ENCODE measurements at places on chromosomes 6 and 20. TPM values are rescaled to one million over a fixed set of nuclear protein-coding genes. Genes with fewer than 3 reads are reported as not detected.

CLVS2 gene
- under 0.01 TPM for total RNA-seq

ADGRF5 gene
- total RNA-seq: under 0.01 TPM

SIRPD gene
- not detected for total RNA-seq

C4A gene
- total RNA-seq: 13.6 TPM

XKR7 gene
- total RNA-seq: not detected

VSTM2L gene
- total RNA-seq: 0.32 TPM

FAM229B gene
- total RNA-seq: 24.0 TPM

RUNX2 gene
- 1.3 TPM for total RNA-seq

SLC35F1 gene
- total RNA-seq: under 0.01 TPM

ELOVL4 gene
- 7.3 TPM for total RNA-seq

HNF4A gene
- total RNA-seq: not detected

COL9A1 gene
- not detected for total RNA-seq

SIRPB1 gene
- 0.17 TPM for total RNA-seq

ALDH8A1 gene
- total RNA-seq: 0.09 TPM

MC3R gene
- not detected for total RNA-seq

FRK gene
- 1.7 TPM for total RNA-seq

ZNF165 gene
- 0.52 TPM for total RNA-seq

FNDC11 gene
- total RNA-seq: 0.95 TPM

BCAS1 gene
- total RNA-seq: under 0.01 TPM

EPPIN gene
- not detected for total RNA-seq

ABHD12 gene
- 46.3 TPM for total RNA-seq

BTN3A1 gene
- 22.2 TPM for total RNA-seq
